ENCODE measurements at places on chromosomes 12 and 14.
A peak's percentile ranks its signal among the peaks of the same experiment; 100 is the strongest.

DNA sequence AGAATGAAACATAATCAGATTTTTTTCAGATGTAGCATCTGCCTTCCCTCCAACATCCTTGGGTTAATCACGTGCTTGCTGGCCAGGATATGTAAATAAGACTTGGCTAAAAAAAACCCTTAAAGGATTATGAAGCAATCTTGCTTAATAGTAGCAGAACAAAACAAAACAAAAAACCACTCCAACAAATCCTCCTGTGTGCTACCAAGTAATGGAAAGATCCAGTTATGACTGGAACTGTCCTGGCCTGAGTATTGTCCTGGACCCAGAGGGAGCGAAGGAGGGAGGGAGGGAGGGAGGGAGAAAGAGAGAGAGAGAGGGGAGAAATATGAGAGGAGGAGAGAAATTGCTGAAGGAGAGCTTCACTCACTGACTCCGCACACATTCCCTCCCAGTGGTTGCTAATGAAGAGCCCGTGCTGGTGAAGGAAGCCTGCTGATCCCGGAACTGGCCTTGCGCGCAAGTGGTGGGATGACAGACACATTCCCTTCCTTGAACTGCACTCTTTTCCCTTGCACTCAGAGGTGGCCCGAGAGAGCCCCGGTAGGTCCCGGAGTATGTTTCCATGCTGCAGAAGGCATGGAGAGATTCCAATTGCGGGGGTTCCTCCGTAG lies 57.2 kb downstream of the HMGA2 start:
- DNase-seq = peak; percentile 96

GRCh38 chr14:21069388-21070082 lies 569 bp upstream of the ARHGEF40 start:
- DNase-seq = peak; percentile 92

- no peak for DNase-seq
Measured at GRCh38 chr12:19910681-19911080, 457.7 kb upstream of the PDE3A start.

DNA sequence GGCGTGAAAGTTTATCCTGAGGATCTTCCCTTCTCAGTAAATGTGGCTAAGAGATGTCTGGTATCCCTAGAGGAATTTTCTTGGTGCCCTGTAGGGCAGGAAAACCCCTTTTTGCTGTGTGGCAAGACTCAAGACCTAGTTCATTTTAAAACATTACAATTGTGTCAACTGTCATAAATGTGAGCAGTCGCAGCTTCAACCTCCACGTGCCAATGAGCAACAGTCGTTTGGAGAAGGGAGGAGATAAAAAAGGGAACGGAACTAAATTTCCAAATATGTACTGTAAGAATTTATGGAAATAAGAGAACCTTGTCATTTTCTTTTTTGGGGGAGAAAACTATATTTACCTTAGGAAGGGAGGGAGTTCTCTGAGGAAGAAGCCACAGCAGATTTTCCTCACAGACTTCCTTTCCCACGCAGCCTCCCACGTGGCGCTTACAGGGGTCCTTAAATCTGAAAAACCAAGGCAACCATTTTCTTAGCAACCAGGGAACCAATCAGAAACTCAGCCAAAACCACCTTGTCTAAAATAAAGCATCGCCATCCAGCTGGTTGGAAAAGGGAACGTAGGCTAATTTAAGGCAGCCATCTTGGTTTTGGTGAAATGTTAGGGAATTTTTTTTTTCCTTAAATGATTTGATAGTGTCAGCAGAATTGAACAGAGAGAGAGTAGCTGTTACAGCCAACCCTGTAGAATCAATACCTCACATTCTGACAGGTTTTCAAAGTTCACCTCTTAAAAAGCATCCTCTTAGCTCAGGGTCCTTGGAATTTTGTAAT lies 99.1 kb downstream of the FIGNL2 start:
- DNase-seq = no peak

DNA sequence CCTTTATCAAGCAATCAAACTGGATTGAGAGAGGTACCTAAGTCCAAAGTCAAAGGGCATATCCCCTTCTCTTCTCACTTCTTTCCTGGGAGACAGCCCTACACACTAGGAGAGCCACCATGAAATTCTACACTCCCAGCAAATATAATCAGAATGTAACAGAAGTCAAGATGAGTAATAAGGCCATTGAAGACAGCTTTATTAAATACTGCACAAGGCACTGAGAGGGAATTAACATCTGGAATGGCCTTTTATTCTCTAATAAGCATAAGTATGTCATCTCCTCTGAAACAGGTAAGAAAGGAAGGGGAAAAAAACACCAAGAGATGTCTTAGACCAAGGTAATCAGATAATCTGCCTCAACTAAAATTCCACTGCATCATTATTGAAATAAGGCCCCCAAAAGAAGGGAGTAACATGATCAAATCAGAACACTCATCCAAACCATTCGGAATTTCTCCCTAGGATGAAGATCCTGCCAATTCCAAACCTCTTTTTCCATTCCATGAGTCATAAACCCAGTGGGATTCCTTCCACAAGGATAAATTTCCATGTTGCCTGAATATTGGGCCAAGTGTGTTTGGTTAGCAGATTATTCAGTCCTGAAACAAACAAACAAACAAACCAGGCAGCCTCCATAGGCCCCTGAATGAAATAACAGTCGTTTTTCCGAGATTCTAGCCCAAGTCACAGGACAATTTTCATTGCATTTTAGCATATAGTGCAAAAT lies 19.9 kb downstream of the SLC35F4 start:
- DNase-seq = peak; percentile 96

DNA sequence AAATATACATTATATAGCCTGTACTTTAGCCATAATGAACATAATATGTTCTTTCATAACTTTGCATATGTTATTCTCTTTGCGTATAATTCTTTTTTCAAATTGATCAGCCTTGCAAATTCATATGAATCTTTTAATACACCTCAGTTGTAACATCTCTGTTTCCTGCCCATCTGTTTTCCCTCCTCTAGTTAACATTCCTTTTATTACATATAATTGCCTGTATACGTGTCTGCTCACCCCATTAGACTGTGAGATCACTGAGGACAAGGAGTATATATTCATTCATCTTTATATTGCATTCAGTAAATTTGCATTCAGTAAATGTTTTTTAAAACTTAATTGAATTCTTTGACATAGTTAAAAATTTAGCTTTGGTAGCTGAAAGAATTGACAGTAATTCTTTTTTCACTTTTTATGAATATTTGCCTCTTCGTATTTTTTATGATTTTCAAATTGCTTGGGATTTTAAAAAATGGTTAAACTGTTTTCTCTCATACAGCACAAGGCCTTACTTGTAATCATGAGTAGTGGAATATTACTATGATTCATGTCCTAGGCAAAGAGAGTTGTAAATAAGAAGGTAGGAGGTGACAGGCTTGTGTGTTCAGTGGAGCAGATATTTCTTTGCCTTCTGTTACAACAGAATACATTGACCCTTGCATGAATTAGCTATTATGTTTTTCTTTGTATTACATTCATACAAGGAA lies 32.8 kb upstream of the KLHL42 start:
- no peak for DNase-seq

DNA sequence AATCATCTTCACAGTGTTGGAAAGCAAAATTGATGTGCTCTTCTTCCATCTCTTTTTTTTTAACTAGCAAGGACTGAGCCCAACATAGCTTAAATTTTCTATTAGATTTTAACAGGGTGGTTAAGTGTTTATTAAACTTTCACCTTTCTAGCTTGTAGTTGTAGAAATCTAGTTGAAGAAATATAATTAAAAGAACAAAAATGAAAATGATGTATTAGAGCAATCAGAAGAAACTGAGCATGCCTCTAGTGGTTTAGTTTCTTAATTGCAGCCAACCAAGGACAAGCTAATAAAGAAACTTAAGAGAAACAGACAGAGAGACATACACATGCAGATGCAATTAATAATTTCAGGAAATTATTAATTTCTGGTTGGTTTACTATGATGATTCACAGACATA lies 673.0 kb upstream of the LMO3 start:
- no peak for DNase-seq

- peak; percentile 89 for DNase-seq
Measured at GRCh38 chr12:117212563-117213190, 22.4 kb upstream of the FBXO21 start.

DNA sequence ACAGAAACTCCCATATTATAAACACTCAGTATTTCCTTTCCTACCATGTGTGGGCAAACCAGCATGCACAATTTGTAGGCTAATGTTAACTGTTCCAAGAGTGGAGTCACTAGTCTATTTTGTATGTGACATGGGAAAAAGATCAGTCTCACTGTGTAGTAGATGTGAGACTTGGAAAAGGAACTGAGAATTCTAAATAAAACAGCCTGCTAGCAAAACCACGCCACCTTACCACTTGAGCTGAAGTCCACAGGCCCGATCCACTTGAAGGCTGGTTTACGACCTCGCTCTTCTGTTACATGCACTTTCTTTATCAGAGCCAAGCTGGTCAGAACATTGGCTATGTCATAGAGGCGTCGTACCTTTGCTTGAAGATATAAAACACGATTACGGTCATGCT lies 22.5 kb downstream of the E2F7 start:
- DNase-seq = no peak

DNA sequence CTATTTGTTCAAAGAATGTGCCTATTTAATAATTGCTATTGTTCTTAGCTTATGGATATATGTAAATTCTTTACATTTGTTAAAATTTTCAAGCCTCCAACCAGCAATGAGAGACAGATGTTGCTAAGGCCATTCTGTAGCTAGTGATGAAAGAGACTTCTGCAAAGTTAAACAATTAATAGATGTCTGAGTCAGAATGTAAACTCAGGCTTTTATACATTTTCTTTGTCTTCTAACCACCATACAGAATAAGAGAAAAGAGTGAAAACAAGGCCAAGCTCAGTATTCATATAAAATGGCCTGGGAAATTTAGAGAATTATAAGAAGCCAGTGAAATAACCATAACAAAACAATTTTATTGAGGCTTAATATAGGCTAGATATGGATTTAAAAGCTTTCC lies 1102.3 kb upstream of the SEL1L start:
- no peak for DNase-seq

GRCh38 chr12:54393207-54393609 lies 8.7 kb upstream of the ZNF385A start:
- no peak for DNase-seq

DNA sequence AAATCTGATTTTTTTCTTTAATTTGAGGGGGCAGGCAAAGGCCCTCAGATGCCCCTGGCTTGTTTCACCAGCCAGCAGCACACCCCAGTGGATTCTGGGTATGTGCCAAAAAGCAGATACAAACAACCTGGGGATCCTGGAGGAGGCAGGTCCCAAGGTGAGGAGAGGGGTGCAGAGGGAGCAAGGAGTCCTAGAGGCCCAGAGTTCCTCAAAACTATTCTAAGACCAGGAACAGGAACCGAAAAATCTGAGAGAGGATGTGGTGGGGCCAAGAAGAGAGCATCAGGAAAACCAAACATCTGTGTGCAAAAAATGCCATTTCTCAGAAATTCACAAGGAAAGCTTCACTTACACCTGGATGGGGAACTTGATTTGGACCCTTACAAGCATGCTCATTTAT lies 8.2 kb downstream of the KCNA5 start:
- peak; percentile 62 for DNase-seq

GRCh38 chr12:32087306-32087705 lies 19.3 kb upstream of the BICD1 start:
- DNase-seq = no peak

GRCh38 chr14:34347683-34348082 lies 114.4 kb downstream of the SPTSSA start:
- no peak for DNase-seq

DNA sequence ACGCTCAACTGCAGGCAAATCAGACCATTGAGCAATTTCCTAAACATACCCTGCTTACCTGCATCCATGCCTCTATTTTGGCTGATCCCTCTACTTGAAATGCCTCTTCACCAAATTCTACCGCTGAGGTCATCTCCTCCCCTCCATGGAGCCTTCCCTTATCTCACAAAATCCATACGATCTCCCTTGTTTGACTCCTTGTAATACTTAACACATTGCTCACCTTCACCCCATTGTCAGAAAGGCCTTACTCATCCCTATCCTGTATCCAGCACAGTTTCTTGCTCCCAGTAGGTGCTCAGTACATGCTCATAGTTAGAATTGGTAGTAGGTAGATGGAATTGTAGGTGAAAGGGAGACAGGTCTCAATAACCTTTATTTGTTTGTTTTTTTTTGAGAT lies 5.4 kb downstream of the DDN start:
- no peak for DNase-seq

GRCh38 chr14:92726135-92726932 lies 22.1 kb downstream of the LGMN start:
- DNase-seq = no peak

- DNase-seq = no peak
Measured at GRCh38 chr14:76306131-76306530, 69.8 kb upstream of the ESRRB start.

DNA sequence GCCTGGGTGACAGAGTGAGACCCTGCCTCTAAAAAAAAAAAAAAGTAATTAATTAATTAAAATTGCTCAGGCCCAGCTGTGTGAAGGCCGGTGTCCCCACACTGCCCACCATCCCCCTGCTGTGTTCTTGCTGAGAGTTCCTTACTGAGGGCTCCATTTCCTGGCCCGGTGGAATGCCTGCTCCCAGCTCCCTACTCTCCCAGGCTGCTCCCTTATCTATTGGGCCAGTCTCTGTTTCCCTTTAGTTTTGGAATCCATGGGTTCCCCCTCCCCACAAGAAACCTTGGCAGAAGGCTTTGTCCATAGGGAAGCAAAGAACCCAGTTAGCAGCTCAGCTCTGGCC lies 19.0 kb downstream of the MLXIP start:
- DNase-seq = no peak

DNA sequence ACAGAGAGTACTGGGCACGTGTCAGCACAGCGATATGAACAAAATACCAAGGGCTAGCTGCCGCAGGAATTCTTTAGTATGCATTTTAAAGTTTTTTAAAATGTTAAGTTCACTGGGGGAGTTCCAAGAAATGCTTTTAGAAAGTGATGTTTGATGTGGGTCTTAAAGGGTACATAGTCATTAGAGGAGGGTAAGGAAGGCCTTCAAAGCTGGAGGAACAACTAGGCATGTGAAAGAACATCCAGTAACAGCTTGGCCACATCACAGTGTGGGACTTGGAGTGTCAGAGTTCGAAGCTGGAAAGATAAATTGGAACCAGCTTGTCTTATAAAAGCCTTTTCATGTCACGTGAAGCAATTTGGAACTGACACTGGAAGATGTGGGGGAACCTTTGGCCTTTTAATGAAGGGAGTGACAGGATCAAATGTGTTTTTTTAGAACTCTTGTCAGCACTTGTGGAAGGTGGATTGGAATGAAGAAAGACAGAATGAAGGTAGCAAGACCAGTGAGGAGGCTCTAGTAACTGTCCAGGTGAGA lies 57.7 kb downstream of the WDR20 start:
- DNase-seq = no peak
